ENCODE measurements at places on chromosomes 2 and 18.

DNA sequence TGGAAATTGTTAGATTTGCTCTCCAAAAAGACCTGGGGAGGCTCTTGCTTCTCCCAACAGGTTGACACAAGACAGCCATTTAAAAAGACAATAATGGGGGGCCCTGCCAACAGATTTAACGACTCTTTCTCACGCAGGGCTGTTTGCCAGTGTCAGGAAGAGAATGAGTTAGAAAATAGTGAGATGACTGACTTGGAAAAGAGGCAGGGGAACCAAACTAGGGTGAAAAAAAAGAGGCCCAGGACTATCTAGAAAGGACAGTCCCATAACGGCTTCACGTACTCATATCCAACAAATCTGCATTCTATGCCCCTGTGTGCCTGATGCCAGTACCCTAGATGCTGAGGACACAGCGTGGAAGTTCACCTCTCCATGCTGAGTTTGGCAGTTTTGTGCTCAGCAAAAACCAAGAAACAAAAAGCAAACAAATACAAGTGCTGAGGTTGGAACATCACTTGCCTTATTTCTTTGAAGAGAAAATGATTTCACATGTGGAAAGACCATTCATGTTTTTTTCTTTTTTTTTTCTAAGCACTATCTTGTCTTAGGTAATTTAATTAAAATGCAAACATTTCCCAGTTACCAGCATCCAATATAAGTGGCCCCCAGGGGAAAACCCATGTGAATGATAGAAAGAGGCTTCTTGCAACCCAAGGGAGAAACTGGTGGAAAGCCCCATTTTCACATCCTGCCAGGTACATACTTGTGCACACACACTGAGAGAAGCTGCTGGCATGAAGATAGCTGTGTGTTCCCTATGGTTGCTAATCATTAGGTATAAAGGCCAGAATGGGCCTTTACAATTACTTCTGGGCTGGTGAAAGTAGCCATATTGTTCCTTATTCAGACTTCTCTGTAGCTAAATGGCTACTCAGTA lies 10.6 kb upstream of the WIPF1 start:
- DNase-seq: no peak

DNA sequence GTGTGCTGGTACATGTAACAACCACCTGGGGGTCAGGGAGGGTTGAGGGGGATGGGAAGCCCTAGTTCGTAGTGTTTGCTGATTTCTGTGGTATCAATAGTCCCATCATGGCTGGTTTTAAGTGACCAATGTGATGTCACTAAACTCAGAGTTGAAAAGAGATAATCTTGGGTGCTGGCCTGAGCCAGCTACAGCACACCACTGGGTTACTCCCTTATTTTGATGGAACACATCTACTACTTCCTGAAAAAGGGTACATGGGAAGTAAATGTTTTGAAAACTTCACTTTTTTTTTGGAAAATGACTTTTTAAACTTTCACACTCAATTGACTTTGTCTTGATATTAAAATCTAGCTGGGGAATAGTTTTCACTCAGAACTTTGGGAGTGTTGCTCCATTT lies 87.0 kb upstream of the CXCR4 start:
- no peak for DNase-seq

GRCh38 chr2:229673676-229674075 lies 40.7 kb downstream of the DNER start:
- DNase-seq: no peak

- no peak for DNase-seq
Measured at GRCh38 chr2:64793701-64794100, 140.0 kb upstream of the SERTAD2 start.

GRCh38 chr2:767440-767839 lies 90.2 kb upstream of the TMEM18 start:
- DNase-seq: no peak
